ENCODE measurements at places on chromosomes 5 and 9.

- DNase-seq: no peak
Observed at GRCh38 chr5:149205625-149206523, 64.6 kb downstream of the ABLIM3 start.

DNA sequence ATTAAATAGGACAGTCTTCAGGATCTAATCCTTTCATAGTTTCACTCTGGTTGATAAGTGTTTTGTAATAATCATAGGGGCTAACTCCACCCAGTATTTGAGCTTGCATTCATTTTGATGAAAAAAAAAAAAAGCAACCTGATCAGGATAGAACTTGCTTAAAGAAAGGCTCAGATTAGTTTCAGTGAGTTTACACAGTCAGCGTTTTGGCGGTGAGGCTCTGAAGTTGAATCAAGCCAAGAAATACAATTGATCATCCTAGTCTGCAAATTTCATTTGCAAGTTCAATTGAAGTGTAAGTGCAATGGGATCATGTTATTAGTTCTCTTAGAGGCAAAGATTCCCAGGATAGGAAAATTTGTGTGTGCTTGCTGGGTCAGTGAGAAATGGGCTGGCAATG, 159.7 kb upstream of the ELL2 start:
- DNase-seq: no peak

- no peak for DNase-seq
Observed at GRCh38 chr9:92292338-92293074, 991 bp downstream of the IARS1 start.

GRCh38 chr5:99600952-99601351, 672.1 kb upstream of the CHD1 start:
- no peak for DNase-seq

GRCh38 chr5:41406424-41406823, 104.0 kb downstream of the PLCXD3 start:
- no peak for DNase-seq

- DNase-seq: no peak
Observed at GRCh38 chr5:2193542-2194235, 311.0 kb upstream of the IRX4 start.

DNA sequence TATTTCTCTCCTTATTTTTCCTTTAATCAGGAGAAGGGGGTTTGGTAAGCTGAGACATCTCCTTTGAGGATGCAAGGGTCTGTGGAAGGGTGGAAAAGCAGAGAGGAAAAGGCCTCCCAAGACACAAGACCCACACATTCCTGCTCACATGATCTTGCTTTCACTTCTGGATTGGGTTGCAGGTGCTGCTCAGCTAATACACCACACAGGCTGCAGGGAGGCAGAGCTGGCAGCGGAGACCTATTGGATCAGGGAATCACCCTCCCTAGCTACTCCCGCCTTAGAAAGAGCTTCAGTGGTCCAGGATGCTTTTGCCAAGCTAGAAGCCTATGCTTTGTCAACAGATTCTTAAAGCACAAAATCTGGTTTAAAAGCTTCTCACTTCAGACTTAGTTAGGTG, 87.6 kb upstream of the IL33 start:
- no peak for DNase-seq

DNA sequence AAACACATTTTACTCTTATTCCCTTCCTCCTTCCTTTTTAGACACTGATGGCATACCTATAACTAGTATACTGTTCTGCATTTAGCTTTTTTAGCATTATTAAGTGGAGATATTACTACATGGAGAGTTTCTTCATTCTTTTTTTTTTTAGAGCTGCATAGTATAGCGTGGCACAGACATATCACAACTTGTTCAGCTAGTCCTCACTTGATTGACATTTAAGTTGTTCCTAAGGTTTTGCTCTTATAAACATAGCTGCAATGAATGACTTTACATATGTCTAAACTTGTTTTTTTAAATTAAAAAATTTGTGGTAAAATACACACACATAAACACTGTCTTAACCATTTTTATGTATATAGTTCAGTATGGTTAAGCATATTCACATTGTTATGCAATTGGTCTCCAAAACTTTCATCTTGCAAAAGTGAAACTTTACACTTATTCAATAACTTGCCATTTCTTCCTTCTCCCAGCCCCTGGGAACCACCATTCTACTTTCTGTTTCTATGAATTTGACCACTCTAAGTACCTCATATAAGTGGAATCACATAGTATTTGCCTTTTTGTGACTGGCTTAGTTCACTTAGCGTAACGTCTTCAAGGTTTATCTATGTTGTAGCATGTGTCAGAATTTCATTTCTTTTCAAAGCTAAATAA, 48.7 kb downstream of the ANKDD1B start:
- no peak for DNase-seq

DNA sequence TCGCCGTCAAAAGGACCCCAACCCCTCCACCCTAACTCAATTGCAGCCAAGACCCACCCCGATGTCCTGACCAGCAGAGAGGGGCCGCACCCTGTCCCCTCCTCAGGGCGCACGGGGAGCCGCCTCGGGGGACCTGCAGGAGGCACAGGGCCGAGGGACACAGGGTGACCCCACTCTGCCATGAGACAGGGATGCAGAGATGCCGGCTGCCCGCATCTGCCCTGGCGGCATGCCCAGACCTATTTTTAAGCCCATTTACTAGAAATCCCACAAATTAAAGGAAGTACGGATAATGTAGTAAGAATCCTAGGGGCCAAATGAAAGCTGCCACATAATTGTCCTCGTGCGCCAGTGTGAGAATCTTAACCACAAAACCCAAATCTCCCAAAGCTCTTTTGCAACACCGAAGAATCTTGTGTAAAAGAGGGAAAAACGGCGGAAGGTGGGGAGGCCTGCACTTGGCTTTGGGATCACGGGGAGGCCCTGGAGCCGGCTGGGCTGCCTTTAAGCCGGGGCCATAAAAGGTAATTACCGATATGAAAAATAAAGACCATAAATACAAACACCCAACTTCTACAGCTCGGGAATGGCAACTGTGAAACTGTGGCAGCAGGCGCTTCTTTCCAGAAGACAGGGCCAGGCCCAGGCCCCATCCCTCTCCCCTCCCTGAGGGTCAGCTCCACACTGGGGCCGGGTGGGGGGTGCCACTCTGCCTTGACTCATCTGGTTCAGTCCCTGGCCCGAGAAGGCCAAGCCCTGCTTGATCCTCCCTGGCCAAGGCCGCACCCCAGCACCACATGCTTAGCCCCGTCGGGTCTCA, 35.0 kb downstream of the NACC2 start:
- no peak for DNase-seq

DNA sequence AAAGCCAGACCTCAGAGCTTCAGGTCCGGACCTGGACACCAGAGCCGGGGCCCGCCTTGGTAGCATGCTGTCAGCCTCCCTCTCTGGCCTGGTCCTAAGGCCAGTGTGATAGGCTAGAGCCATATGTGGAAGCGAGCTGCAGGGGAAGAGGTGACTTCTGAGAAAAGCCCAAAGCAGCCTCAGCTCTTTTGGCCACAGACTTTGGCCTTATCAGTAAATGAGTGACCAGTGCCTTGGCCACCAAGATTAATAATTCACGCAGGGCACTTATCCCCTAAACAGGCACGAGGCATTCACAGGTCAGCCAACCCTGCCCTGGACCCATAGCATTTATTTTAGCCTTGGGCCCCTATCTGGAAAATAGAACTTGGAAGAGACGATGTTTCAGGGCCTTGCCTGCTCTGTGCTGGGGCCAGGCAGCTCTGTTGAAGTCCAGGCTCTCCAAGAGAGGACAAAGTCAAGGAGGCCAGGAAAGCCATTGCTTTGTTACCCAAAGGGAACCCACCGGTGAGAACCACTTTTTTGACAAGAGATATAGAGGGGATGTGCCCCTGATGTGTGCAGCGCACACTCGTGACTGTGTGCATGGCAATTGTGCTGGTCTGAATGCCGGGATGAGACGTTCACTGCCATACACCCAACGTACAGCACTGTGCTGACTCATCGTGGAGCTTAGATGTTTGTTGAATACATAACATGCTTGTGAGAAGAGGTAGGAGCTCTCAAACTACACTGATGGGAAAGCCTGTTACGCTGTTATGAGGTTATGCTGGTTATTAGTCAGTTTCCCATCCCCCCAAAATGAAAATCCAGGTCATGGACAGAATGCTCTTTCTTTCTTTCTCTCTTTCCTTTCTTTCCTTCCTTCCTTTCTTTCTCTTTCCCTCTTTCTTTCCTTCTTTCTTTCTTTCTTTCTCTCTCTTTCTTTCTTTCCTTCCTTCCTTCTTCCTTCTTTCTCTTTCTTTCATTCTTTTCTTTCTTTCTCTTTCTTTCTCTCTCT, 5.0 kb upstream of the SLC34A1 start:
- DNase-seq: no peak

DNA sequence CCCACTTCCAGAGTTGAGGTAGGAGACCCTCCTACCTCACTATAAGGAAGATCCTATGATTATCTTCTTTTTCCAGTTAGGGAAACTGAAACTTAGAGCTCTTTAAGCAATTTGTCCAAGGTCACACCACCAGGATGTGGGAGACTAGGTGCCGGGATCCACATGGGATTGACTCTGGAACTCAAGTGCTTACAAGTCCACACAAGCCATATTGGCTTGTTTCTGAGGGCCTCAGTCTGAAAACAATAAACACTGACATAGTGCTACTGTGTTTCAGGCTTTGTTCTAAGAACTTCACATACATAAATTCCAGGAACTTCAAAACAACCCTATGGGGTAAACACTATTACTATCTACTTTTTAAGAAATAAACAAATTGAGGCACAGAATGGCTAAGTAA, 481.3 kb downstream of the ZSWIM6 start:
- no peak for DNase-seq

DNA sequence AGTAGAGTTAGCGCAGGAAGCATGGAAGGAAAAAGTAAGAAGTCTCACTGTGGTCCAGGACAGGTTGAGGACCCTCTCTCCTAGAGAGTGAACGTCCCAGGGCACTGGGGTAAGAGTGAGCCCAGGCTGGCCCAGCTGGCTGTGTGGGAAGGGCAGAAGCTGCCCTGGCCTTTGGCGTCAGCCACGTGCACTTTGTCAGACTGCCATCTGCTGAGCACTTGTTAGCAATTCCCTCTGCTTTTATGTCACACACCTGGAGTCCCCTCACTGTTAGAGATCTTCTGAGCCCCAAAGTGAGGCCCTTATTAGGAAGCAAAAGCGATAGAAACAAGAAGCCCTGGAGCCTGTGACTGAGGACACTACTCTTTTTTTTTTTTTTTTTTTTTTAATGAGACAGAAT, 79.1 kb downstream of the UGCG start:
- peak; percentile 22 for DNase-seq

- no peak for DNase-seq
Observed at GRCh38 chr5:75756981-75757380, 39.7 kb upstream of the POC5 start.

DNA sequence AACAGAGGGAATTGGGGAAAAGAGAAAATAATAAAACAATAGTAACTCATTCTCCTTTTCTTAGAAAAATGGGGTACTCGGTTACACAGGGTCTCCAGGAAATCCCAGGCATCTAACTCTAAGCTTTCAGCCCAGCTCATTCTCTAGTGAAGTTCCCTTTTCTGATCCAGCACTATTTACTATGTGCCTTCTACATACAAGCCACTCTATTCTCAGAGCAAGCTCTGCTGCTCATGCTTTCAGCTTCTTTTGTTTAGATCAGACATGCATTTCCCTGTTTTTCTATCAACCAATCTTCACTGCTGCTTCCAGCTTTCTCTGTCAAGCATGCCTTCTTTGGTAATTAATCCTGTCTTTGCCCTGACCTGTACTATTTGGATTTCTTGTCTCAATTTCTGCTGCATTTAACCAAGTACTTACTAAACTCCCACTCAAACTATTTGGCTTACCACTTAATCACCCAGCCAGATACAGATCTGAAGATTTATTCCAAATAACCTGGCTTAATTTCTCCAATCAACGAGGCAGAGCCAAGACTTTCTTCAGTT, 25.3 kb downstream of the OSMR start:
- DNase-seq: no peak

DNA sequence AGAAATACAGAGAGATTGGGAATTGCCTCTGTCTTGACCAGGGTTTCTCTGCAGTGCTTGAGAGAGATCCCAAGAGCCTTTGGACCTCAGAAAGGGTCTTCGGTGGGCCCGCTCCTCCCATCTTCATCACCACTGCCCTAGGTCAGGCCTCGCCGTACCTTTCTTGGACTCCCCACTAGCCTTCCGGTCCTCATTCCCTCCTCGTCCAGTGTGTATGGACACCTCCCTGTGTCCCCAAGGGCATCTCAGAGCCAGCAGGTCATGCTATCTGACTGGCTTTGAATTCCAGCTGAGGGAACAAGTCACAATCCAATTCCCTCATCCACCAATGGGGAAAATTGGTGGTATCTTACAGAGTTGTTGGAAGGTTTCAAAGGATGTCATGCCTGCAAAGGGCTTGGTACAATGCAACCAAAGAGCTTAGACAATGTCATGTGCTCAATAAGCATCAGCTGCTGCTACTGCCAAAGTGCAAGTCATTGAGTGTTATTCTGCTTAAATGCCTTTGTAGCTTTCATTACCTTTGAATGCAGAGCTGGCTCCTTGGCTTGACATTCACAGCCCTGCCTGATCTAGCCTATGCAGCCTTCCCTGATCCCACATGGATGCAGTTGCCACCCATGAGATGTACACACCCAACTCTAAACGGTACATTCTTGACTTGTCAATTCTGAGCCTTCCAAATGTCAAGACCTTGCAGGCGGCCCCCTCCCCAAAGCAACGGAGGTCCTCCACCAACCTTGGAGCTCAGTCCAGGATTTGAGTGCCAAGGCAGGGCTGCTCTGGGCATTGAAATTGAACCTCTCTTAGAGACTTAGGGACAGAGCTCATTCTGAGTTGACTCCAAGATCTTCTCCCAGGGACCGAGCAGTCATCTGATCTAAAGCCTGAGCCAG, 58.0 kb downstream of the HRH2 start:
- no peak for DNase-seq

DNA sequence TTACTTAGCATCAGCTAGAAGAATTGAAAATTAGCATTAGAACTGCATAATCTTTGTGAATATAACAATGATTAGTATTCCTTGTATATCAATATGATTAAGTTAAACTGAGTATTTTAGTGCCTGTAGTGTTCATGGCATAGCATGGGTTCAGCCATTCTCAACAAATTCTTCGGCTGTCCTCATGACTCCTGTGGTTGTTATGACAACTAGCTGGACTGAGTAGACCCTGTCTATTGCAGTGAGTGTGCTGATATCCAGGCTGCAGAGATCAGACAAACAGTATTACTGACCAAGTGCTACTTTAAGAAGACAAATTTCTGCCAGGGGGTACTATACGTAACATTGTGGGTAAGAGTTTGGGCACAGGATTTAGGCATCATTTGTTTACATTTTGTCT, 125.9 kb downstream of the NUDT12 start:
- no peak for DNase-seq

GRCh38 chr5:57346328-57346727, 136.3 kb downstream of the ACTBL2 start:
- DNase-seq: no peak

DNA sequence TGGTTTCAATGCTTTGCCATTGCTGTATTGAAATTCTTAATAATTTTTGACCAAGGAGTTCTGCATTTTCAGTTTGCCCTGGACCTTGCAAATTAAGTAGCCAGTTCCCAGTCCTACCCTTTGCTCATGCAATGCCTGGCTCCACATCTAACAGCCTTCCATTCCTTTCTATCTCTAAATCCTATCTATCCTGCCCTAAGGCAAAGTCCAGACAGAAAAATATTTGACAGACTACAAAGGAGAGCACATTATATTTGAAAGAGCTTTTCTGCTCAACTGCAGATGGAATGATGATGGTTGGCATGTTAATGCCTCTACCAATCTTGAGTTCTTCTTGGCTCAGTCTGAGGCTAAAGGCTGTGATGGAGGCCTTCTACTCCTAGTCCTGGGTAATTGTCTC, 15.5 kb downstream of the SLC22A4 start:
- DNase-seq: no peak

Data from LNCaP clone FGC (cell line).